ENCODE measurements at places on chromosomes 12 and 14. TPM values are rescaled to one million over a fixed set of nuclear protein-coding genes. Genes with fewer than 3 reads are reported as not detected.
A peak's percentile ranks its signal among the peaks of the same experiment; 100 is the strongest.

DNA sequence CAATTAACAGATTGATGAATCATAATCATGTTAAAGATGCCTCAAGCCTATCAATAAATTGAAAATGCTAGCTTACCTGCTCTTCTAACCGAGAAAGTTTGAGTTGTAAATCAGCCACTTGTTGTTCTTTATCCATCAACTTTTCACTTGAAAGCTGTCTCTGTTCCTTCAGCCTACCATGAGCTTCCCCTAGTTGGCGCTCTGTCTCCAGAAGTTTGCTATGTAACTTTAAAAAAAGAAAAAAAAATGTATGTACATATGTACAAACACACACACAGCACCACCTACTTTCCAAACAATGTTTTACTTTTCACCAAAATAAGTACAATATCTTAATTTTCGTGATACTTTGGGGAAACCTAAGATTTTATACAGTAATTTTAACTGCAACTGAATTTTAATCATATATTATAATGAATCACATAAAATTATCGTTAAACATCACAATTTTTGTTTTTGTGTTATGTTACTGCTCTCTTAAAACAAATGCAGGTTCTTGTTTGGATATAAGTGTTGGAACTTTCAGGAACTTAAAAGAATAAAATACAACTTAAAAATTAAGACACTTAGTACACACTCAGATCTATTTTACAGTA is 101.2 kb downstream of the EEA1 start:
- peak; percentile 23 for DNase-seq

DNA sequence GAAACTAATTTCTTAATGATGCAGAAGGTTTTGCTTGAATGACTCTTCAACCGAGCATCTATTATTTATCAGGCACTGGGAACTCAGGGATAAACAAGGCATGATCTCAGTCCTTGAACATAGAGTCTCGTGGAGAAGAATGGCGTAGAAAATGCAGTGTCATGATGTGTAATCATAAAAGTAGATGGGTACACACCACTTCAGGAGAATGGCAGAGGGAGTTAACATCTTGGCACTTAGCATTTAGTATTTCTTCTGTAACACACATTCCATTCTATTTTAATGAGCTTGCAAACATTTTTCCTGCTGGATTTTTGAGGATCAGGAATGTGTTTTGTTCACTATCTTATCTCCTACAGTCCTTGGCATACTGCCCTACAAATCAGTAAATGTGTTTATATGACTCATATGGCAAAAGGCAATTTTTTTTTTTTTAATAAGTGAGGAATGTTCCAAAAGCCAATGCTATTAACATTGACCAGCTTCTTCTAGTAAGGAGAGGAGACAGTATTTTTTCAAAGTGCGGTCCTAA is 3.8 kb downstream of the TXNRD1 start:
- no peak for DNase-seq

GRCh38 chr12:116074686-116075085 is 202.8 kb downstream of the MED13L start:
- no peak for DNase-seq

GRCh38 chr12:51759175-51759574 is 89.3 kb downstream of the FIGNL2 start:
- DNase-seq = no peak

GRCh38 chr12:90355711-90356355 is 599.1 kb downstream of the CCER1 start:
- no peak for DNase-seq

GRCh38 chr14:27371209-27371608 is 773.4 kb upstream of the NOVA1 start:
- no peak for DNase-seq

DNA sequence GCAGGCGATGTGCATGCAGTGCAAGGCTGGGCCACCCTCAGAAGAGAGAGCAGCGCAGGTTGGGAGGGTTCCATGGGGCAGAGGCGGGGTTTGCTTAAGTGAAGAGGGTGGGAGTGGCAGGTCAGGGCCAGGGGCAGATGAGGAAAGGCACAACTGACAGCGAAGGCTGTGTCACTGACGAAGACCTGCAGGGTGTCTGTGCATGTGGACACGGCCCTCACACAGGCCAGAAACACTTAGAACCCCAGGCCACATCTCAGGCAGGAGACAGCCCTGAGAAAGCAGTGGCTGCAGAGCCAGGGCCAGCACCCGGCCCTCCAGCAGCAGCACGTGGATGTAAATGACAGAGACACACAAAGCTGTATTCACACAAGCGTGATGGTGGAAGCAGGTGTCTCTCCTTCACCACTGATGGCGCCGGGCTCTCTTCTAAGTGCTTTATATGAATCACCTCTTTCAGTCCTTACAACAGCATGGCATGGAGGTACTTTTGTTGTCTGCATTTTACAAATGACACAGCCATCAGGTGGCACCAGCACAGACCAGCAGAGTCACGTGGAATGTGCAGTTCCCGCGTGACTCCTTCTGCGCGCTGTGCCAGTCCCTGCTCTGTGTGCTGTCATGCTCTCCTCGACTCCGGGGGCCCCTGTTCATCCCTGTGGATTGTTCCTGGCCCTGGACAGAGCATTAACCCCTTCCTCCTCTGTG is 54.6 kb downstream of the TSPAN11 start:
- no peak for DNase-seq

- DNase-seq = no peak
These were observed 870.3 kb upstream of the SEL1L start for GRCh38 chr14:82403987-82404386.

GRCh38 chr12:78229591-78230101 is 399.0 kb downstream of the NAV3 start:
- peak; percentile 29 for DNase-seq

GRCh38 chr14:62364800-62365280 is 602.6 kb downstream of the SNAPC1 start:
- DNase-seq = no peak

DNA sequence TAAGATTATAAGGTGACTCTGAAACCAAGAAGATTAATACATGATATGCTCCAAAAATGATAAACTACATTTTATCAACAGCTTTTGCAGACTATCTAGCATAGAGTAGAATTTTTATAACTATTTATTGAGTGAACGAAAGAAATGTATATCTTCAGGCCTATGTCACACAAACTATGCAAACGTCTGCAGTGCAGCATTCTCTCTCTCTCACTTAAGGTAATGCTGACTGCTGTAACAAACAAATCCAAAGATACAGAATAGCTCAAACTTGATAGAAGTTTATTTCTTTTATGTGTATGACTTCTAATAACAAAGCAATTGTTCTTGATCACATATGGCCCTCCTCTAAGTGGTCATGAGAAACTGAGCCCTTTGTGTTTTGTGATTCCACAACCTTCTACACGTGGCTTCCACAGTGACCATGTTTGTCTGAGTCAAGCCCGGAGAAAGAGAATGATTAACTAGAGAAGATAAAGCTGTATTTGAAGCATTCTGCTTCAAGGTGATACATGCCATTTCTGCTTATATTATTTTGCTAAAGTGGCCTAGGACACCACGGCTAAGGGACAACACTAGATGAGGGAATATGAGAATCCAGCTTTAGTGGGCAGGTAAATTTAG is 1352.7 kb upstream of the TMEM132C start:
- no peak for DNase-seq

- DNase-seq = no peak
These were observed 25.8 kb downstream of the SNRNP35 start for GRCh38 chr12:123483602-123484248.

DNA sequence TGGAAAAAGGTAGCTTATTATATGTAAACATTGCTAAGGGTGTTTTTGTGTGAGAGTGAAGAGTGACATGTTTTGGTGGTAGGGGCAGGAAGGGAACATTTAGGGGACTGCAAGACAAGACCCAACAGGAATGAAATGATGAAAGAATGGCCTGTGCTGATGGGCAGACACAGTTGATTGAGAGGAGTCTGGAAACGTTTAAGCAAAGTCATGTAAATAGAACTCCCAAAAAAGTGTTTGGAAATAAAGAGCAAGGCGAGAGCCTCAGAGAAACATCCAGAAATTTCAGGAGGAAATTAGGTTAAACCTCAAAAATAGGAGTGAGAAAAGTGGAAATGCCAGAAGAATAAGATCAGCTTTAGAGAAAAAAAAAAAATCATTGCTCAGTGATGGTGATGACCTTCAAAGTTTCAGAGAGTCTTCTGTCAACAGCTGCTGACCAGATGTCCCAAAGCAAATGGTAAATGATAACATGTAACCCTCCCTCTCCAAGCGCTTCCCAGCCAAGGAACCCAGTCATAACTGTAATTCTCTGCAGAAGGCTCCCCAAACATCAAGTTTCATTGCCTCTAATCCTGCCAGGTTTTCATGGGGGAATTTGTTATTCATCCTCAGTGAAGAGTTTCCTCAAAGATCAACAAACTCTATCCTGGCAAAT is 223.2 kb upstream of the FAR2 start:
- DNase-seq = no peak

- DNase-seq = no peak
These were observed 37.9 kb downstream of the CYP46A1 start for GRCh38 chr14:99721792-99722516.

DNA sequence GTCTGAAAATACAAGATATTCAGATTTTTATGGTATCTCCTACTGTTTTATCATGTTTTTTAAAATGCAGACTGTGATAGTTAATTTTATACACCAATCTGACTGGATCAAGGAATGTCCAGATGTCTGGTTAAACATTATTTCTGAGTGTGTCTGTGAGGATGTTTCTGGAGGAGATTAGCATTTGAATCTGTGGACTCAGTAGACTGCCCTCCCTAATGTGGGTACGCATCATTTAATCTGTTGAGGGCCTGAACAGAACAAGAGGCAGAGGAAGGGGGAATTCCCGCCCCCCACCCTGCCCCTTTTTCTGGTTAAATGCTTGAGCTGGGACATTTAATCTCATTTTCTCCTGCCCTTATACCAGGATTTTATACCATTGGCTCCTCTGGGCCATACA is 72.1 kb downstream of the AVPR1A start:
- DNase-seq = no peak

GRCh38 chr14:82720946-82721345 is 1187.3 kb upstream of the SEL1L start:
- no peak for DNase-seq

GRCh38 chr12:113880326-113880725 is 85.8 kb downstream of the RBM19 start:
- no peak for DNase-seq

- DNase-seq = peak; percentile 21
These were observed 132.9 kb downstream of the CEP83 start for GRCh38 chr12:94326727-94327126.

DNA sequence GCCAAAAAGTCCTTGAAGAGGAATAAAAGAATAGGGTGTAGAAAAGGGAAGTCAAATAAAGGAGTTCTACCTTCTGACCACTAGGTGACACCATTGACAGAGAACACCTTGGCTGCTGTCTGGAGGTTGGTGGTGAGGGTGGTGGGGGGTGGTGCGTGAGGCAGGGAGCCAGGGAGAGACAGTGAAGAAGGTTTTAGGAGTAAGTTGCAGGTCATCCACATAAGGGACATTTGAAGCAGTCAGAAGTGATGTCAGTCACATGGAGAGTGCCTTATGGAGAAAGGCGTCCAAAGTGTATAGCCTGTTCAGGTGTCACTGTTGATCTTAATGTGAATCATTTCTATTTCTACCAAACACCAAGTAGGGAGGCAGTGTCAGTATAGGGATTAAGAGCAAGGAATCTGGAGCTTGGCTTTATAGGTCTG is 279.3 kb upstream of the DDHD1 start:
- no peak for DNase-seq

- DNase-seq = no peak
These were observed 295.2 kb upstream of the PWP1 start for GRCh38 chr12:107390414-107390813.

PTHLH gene
- total RNA-seq = not detected

PWP1 gene
- 56.8 TPM for total RNA-seq

KRT80 gene
- total RNA-seq = not detected

PRB4 gene
- not detected for total RNA-seq

AGAP2 gene
- 21.7 TPM for total RNA-seq

KRT5 gene
- not detected for total RNA-seq
